Stimulated activated CD8-positive, alpha-beta memory T cell treated with anti-CD3 and anti-CD28 coated beads, Interleukin-7, amount 100 ng/mL, for 1 hour (primary cell): ENCODE measurements at places on chromosomes 2 and 18.
A peak's percentile ranks its signal among the peaks of the same experiment; 100 is the strongest.

GRCh38 chr2:33322612-33323011 lies 153.8 kb upstream of the RASGRP3 start:
- no peak for DNase-seq

- DNase-seq, result no peak
These were observed 295.0 kb upstream of the ZNF521 start for GRCh38 chr18:25646971-25647370.

DNA sequence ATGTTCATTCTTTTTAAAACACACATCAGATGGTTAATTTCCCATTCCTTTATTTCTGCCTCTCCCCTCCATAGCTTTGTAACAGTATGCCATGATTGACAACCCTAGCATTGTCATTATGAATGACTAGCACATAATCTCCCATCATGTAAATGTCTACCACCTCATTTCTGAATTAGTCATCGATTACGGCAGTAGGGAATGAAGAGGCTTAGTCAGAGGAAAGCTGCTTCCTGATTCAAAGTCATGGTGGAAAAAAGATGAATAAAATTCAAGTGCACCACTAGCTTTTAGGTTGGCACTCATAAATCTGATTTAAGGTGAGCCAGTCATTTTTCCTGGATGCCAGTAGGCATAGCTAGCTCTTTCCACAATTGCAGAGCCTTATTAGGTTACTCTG lies 19.1 kb upstream of the ACMSD start:
- no peak for DNase-seq

GRCh38 chr2:204251158-204251997 lies 293.9 kb upstream of the PARD3B start:
- no peak for DNase-seq

DNA sequence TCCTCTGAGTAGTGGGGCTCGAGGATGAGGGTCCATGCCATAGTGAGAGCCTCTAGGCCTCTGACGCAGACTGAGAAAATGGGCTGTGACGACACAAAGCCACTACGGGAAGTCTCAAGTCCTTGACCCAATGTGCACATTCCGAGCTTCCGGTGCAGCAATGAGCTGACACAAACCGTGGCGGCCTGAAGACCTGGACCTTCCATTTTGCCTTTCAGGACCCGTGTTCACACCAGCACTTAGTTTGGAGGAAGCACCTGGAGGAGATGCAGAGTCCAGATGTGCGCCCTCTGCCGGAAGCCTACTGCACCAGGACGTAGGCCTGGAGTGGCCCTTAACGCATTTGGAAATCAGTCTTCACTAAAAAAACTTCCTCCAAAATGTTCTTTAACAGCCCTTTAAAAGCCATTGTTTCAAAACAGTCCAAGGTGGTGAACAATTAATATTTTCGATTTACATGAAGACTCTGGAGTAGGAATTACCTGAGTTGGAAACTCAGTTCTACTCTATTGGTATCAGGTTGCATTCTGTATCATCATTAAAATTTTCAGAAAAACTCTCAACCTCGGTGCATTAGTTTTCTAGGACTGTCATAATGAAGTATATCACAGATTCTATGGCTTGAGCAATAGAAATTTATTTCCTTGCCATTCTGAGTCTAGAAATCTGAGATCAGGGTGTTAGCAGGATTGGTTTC lies 33.9 kb downstream of the BMP10 start:
- peak; percentile 38 for DNase-seq
